Fibroblast of skin of left biceps (primary cell): ENCODE measurements at places on chromosomes 5 and 9.

DNA sequence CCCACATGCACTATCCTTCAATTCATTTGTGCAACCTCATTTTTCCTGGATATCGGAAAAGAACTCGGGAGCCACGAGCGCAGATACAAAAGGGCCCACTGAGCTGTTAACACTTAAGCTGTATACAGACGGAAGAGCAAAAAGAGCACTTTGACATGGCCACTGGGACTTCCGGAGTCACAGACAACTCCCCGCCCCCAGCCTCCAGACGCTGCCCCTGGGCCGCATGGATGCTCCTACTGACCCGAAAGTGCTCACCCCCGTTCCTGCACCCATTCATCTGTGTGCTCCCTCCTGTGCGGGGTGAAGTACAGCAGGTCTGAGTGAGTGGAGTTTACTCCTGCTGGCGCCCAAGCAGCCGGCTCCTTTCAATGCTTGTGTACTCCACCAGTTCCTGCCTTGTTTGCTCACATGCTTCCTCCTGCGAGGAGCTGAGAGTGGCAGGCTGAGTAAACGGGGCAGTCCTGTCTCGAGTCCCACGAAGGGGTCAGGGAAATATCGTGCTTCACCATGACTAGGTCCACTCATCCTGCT lies 901.0 kb upstream of the CTNND2 start:
- DNase-seq = no peak

- DNase-seq = no peak
Measured at GRCh38 chr9:116087751-116088194, 65.8 kb upstream of the PAPPA start.

GRCh38 chr9:129664746-129665388 lies 580 bp upstream of the PRRX2 start:
- DNase-seq = no peak

DNA sequence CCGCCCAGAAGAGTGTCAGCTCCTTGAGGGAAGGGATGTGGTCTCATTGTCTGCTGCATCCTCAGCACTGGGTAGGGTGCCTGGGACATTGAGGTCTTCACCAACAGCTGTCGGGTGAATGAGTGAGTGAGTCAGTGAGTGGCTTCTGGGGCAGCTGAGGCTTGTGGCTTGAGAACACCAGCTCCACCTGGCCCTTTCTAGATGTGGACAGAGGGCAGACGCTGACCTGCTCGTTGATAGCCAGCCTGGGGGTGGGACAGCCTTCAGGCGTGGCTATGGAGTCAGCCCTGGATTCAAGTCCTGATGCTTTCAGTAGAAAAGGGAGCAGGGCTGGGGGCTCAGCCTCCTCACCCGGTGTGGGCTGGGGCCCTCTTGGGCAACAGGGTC lies 215.1 kb downstream of the C9orf50 start:
- no peak for DNase-seq

GRCh38 chr5:150186137-150186536 lies 3.7 kb upstream of the SLC6A7 start:
- no peak for DNase-seq

DNA sequence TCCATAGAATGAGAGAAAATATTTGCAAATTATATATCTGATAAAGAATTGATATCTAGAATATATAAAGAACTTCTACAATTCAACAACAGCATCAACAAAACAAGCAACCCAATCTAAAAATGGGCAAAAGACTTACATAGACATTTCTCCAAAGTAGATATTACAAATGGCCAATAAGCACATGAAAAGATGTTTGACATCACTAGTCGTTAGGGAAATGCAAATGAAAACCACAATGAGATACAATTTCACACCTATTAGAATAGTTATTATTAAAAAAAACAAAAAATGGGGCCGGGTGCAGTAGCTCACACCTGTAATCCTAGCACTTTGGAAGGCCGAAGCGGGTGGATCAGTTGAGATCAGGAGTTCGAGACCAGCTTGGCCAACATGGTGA lies 24.4 kb downstream of the CATSPER3 start:
- no peak for DNase-seq

DNA sequence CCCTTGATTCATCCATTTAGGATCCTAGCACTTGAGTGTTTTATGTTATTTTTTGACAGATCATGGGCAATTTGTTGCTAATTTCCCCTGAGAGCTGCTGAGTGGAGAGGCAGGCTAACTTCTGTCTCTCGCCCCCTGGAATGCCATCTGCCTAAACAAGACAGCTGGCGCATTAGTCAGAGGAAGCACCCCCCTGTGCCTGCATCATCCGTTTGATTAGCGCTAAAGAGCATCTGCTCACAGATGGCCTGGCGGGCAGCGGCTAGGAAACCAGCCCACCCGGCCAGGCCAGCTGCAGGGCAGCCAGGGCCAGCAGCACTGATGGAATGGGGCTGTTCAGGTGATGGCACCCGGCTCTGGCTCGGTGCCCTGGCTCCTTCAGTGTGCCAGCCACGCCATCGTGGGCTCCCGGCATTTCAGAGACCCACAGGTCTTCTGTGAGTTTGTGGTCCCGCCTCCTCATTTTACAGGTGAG lies 22.9 kb upstream of the ASS1 start:
- peak; percentile 21 for DNase-seq

DNA sequence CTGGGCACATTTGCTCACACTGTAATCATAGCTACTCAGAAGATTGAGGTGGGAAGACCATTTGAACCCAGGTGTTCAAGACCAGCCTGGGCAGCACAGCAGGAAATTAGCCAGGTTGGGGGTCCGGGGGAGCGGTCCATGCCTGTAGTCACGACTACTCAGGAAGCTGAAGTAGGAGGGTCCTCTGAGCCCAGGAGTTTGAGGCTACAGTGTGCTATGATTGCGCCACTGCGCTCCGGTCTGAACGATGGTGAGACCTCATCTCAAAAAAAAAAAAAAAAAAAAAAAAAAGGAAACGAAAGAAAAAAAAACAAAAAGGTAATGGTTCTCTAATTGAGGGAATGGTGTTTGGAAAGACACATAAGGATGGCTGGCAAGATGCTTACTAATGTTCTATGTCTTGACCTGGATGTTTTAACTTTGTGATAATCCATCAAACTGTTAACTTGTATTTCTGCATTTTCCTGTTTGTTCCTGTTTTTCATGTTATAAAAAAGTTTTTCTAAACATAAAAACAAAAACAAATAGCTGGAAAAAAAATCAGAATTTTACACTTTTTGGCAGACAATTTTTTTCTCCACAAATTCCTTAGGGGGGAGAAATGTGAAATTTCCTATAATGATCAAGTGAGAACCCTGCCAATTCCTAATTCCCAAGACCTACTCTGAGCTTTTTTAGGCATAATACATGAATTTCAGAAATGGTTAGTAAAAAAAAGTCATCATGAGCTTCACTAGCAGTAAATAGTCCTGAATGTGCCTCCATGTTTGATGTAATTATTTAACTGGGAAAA lies 96.9 kb downstream of the DENND1A start:
- DNase-seq = no peak

DNA sequence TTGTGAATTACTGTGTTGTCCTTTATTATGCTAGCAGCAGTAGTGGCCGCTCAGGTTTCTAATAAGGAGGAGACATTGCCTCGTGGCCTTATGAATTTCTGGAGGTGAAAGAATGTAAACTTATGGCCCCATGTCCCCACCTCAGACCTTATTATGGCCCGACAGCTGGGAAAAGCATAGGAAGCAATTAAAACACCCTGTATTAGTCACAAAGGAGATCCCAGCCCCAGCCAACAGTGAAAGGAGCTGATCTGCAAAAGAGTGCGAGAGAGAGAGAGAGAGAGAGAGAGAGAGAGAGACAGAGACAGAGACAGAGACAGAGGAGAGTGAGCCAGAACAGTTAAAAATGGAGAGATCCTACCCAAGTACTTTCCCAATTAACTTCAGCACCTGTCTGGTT lies 269.3 kb downstream of the DMRT2 start:
- DNase-seq = no peak

- DNase-seq = no peak
Measured at GRCh38 chr9:37974506-37975173, 70.7 kb upstream of the SLC25A51 start.

DNA sequence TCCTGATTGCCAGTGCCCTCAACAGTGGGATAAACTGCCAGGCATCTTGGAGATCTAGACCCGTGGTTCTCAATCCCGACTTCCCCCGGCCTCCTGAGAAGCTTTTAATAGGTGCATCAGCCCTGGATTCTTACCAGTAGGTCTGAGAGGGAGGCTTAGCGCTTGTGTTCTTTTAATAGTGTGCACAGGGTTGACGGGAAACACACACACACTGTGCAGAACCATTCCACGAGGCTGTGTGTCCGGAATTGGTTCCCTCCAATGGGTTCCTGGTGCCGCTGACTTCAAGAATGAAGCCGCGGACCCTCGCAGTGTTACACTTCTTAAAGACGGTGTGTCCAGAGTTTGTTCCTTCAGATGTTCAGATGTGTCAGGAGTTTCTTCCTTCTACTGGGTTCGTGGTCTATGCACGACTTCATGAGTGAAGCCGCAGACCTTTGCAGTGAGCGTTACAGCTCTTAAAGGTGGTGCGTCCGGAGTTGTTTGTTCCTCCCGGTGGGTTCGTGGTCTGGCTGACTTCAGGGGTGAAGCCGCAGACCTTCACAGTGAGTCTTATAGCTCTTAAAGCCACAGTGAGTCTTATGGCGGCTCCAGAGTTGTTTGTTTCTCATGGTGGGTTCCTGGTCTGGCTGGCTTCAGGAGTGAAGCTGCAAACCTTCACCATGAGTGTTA lies 46.6 kb upstream of the PRSS3 start:
- no peak for DNase-seq

GRCh38 chr5:64518793-64519192 lies 13.0 kb downstream of the RGS7BP start:
- DNase-seq = no peak
